Activated T-cell treated with anti-CD3 and anti-CD28 coated beads, Interleukin-2, amount 50 U/mL, for 72 hours (primary cell): ENCODE measurements at places on chromosomes 3 and 15.

GRCh38 chr15:35444557-35445204 lies 101.3 kb downstream of the DPH6 start:
- peak; percentile 5 for DNase-seq

- no peak for DNase-seq
Observed at GRCh38 chr3:15601046-15601398, 347 bp downstream of the HACL1 start.

GRCh38 chr3:40255532-40255931 lies 54.0 kb upstream of the EIF1B start:
- no peak for DNase-seq

DNA sequence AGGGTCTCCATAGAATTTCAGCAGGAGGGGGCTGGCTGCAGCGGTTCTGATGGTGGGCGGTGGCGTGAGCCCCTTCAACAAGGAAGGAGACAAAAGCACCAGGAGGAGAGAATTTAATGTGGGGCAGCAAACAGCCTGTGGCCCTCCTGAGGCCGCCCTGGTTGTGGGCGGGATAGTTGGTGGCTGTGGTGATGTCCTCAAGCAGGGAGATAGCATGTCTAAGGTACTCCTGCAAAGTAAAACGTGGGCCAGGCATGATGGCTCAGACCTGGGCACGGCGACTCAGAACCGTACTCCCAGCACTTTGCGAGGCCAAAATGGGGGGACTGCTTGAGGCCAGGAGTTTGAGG lies 94.0 kb downstream of the LRRK1 start:
- no peak for DNase-seq

DNA sequence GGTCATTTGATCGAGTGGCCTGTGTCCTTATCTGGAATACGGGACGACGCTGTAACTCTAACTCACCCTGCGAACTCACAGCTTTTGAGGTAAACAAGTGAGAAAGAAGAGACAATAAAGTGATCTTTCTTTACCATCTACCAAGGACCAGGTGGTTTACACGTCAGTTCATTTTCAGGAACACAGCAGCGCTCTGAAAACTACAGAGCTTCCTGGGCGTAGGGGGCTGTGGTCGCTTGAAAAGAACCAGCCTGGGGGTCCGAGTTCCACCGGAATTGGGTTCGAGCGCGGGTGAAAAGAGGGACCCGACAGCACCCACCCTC lies 357 bp downstream of the KIAA1143 start:
- peak; percentile 6 for DNase-seq

DNA sequence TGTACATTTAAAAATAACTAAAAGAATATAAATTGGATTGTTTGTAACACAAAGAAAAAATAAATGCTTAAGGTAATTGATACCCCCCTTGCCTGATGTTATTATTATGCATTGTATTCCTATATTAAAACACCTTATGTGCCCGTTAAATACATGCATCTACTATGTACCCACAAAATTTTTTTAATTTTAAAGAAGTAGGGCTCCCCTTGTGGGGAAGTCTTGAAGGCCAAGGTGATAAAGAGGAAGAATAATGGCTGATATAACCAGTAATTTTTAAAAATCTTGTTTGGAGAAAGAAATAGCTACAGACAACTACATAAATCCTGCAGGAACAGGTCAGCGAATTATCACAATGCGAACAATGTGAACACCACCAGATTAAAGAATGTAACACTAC lies 451.7 kb upstream of the ARHGEF26 start:
- no peak for DNase-seq

DNA sequence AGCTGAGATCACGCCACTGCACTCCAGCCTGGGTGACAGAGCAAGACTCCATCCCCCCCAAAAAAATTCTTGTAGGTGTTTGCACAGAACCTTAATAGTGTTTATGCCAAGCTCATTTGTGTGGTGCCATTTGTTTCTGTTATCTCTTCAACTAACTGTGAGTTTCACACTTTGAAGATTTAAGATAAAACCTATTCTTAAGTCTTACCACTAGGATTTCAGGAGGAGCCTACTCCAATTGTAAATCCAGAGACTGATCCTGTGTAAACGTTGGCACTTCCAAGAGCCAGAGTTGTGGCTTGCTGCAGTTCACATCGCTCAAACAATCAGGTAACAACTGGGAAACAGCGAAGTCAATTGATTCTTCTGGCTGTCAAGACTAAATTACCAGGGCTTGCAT lies 242.4 kb upstream of the SATB1 start:
- no peak for DNase-seq

DNA sequence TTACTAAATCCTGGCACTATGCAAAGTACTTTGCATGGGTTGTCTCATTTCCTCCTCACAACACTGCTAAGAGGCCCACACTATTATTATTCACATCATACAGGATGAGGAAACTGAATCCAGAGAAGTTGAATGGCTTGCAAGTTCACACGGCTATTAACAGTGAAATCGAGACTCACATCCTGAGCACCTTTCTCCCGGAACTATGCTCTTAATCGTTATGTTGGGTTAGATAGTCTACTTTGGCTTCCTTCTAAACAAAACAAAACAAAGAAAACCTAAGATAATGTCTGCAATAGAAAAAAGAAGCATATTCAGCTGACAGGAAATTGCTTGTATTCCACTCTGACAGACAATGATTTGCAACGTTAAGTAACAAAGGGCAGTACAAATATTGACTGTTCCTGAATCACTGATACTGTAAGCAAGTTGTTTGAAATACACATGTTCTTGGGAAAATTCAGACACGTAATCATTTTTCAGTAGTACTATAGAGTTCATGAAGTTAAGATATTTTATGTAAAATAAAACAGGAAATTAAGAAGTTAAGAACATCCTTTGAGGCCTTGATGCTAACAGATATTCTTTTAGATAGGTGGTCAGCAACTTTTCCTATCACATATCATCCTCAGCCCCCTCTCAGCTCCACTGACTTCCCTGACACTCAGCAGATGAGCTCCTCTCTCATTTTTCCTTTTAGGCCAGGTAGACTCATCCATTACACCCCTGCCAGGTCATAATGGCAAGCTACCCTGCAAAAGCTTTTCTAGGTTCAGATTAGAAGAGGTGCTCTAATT lies 40.7 kb downstream of the C2CD4B start:
- no peak for DNase-seq

GRCh38 chr3:73499787-73500186 lies 125.0 kb downstream of the PDZRN3 start:
- DNase-seq: no peak

GRCh38 chr15:40349163-40349562 lies 1.7 kb upstream of the PHGR1 start:
- DNase-seq: no peak

- peak; percentile 54 for DNase-seq
Observed at GRCh38 chr3:186255703-186256331, 106.2 kb downstream of the DGKG start.

- no peak for DNase-seq
Observed at GRCh38 chr3:40914475-40914874, 284.8 kb upstream of the CTNNB1 start.

DNA sequence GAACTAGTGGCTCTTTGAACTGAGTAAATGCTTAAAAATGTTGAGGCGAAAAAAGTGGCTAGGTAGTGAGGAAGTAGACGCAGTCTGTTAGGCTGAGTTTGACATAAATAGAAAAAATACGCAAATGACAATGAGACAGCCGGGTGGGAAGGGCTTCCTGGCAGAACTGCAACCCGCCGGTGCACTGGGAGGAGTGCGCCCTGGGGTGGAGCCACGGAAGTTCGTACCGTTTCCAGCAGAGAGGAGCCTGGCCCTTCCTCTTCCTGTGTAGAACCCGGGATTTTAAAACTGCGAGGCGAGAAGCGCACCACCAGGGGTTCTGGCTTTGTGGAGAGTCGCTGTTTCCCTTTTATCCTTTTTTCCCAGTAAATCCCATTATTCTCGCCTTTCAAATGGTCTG lies 602.6 kb downstream of the PYDC2 start:
- no peak for DNase-seq

DNA sequence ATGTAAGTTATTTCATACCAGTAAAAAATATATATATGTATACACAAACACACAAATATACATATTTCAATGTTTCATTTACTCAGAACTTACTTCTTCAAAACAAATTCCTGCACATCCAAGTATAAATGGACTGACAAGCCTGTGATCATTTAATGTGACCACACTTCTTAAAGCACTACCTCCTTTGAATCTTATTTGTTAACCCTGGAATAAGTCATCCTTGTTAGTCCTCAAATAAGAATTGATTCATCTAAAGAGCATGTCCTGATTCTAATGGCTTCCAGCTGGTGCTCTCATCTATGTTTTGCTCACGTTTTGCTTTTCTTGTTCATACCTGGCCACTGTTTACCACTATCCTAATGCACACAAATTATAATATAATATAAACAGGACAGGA lies 103.9 kb upstream of the UBP1 start:
- no peak for DNase-seq

DNA sequence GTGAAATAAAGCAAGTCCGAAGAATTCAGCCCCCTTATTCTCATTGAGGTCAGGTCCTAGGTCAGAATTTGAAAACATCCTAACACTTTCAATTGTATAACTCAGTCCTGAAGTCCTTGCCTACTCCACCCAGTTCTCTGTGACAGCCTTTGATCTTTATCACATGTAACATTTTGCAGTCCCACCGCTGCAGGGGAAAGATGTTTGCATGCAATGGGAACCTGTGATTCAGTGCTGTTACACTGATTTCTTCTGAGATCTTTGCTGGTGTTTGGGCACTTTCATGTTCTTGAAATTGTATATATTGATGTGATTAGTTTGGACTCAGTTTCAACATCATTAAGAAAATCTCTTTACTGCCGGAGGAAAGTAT lies 18.0 kb upstream of the SECISBP2L start:
- DNase-seq: no peak

DNA sequence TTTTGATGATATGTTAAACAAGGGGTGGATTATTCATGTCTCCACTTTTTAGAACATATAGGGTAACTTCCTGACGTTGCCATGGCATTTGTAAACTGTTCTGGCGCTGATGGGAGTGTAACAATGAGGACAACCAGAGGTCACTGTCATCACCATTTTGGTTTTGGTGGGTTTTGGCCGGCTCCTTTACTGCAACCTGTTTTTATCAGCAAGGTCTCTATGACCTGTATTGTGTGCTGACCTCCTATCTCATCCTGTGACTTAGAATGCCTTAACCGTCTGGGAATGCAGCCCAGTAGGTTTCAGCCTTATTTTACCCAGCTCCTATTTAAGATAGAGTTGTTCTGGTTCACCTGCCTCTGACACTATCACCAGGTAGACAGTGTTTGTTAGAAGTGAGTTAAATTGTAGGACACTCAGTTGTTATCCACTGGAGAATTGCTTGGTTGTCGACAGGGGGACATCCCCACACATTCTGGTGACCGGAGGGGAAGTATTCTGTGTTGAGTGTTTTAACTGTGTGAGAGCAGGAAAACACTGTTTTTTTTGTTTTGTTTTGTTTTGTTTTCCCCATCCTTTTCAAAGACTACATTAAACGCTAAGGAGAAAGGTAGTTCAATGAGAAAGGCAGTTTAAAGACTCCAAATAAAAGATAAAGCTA lies 36.9 kb upstream of the SKIL start:
- DNase-seq: no peak

- no peak for DNase-seq
Observed at GRCh38 chr3:38599886-38600285, 49.6 kb downstream of the SCN5A start.
